ENCODE measurements at places on chromosomes 5 and 9.

DNA sequence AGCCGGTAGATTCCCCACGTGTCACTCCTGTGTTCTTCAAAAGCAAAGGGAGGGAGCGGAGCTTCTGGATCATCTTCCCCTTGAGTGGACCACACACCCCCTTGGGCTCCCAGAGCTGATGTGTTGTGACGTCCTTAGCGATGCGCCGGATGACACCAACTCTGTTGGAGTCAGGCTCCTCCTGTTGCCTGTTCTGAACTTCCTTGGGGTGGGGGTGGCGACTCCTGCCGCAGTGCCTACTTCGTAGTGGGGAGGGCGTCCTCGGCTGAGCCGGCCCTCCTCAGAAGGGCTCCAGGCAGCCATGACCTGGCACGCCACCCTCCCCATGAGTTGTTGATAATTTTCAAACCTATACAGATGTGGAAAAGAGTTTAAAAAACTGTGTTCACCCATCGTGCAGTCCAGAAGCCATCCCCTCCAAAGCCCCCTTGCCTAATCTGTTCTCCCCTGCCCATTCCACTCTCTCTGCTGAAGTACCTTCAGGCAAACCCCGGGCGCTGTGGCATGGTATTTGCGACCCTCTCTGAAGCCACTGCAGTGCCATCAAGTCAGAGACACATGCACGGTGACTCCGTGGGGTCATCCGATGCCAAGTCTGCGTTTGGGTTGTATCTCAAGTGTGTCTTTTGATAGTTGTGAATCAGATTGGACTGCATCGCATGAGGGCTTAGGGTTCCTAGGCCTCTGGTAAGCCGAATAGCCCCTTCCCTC, 16.7 kb downstream of the EXOC3 start:
- no peak for DNase-seq

DNA sequence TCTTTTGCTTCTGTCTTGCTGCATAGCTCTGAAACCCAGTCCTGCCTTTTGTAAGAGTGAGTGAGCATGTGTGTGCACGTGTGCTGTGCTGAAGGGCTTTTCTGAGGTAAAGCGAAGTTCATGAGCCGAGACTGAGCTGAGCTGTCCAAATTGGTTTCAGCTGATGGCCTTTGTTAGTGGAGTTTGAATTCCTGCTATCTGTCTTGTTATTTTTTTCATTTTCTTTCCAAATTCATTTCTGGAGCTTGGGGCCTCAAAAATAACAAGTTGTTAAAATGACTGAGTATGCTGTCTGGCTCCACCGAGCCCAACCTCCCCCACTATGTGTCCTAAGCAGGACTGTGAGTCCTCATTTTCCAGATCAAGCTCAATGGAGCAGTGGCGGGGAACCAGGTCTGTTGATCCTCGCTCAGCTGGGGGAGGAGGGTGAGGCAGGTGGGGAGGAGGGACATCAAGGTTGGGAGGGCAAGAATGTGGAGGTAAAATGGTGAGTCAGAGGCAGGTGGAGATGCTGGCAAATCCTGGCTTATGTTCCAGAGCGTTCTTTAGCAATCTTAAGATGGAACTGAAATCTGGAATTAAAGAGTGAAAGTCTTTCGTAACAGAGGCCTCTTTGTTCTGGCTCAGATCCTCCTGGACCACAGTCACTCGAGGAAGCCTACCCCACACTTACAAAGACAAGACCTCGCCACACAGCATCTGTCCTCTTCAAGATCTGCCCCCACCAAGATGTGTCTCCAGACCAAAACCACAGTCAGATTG, 63.9 kb downstream of the SREK1 start:
- no peak for DNase-seq

DNA sequence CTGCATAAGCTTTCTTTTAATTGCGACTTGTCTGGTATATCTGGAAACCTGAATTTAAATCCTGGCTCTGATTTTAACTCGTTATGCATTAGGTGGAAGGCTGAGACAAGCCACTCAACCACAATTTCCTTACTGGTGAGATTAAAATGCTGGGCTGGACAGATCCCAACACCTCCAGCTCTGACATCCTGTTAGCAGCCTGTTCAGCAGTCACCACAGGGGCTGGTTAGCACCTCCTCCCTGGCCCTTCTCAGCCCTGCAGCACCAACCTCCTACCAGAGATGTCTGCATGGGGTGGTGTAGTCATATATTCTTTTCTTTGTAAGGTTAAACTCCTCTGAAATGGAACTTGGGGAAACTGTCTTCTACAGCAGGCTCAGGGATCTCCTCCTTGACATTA, 156.5 kb upstream of the NFIL3 start:
- no peak for DNase-seq

DNA sequence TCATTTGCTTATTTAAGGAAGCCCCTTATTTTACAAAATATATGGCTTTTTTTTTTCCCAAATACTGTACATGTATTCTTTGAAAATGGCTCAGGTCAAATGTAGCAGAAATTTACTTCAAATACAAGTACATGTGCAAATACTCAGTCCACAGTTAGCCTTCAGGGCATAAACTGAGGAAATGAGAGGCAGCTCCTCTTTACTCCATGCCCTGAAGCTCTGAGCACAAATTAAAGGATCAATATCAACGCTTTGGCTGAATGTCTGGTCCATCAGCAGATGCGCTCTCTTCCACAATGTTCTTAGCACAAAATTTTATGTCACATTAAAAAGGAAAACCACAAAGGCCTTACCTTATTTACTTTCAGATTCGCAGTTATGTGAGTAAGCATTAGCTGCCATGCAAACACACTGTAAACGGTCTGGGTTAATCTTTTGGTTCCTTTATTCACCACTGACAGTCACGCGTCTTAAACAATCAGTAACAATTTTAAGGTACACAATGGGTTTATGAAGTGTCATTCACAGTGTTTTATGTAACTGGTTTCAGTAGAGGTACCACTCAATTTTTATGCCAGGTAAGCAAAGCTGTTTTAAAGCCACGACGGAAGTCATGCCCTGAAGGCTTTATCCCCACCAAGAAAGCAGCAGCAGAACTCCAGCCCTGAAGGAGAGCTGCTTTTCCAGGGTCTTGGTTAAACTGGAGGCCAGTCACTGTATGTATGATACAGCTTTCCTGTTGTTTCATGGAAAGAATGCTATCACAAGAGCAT, 103.4 kb downstream of the OTULIN start:
- DNase-seq, result no peak

DNA sequence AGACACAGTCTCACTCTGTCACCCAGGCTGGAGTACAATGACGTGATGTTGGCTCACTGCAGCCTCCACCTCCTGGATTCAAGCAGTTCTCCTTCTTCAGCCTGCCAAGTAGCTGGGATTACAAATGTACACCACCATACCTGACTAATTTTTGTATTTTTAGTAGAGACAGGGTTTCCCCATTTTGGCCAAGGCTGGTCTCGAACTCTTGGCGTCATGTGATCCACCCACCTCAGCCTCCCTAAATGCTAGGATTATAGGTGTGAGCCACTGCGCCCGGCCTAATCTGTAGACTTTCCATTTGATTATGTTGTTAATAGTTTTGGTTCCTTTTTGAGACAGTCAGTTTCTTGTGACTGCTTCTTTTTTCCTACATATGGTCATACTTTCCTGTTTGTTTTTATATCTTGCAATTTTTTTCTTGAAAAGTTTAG, 31.0 kb downstream of the MTREX start:
- no peak for DNase-seq

Data from esophagus squamous epithelium (tissue), 5 donors.